ENCODE measurements at places on chromosomes 5 and 9. TPM values are rescaled to one million over a fixed set of nuclear protein-coding genes. Genes with fewer than 3 reads are reported as not detected.

PCDHA2 gene
- not detected for polyA plus RNA-seq

GRCh38 chr9:96423322-96423984 lies 5.3 kb upstream of the ZNF367 start:
- DNase-seq = no peak
- H3K4me1 ChIP-seq = peaks cover 20% of the 10 kb centered on the region
- no peak overlapping the region for H3K4me3 ChIP-seq
- no peaks in the 10 kb centered on the region for H3K27me3 ChIP-seq
- no peak overlapping the region for H3K27ac ChIP-seq
- no peaks in the 10 kb centered on the region for H3K36me3 ChIP-seq

TLE1 gene
- 55.0 TPM for polyA plus RNA-seq

DNA sequence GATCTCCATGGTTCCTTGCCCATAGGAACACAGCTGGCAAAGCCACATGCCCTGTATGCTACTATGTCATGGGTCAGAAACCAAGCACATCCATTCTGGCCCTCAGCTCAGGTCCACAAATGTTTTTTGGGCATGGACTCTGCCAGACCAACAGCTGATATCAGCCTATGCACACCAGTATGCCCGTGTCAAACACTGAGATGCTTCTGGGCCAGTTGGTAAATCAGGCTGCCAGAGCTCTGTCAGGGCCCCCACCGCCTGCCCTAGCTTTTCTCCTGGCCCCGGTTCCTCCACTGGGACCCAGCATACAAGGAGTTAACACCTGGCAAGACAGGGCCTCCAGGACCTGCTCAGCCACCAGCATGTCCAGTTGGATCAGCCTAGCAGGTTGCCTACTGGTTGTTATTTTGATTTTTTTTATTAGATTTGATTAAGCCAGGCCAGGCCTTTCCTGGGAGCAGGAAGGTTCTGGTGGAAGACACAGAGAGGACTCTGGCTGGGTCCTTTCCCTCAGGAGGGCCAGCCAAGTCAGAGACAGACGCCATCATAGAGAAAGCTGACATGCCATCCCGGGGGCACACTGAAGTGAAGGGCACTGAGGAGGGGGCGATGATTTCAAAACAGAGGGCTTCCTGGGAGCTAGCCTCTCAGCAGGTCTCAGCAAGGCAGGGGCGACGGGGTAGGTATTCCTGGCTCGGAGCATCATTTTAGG lies 65.8 kb downstream of the TSTD2 start:
- no peak for DNase-seq

DNA sequence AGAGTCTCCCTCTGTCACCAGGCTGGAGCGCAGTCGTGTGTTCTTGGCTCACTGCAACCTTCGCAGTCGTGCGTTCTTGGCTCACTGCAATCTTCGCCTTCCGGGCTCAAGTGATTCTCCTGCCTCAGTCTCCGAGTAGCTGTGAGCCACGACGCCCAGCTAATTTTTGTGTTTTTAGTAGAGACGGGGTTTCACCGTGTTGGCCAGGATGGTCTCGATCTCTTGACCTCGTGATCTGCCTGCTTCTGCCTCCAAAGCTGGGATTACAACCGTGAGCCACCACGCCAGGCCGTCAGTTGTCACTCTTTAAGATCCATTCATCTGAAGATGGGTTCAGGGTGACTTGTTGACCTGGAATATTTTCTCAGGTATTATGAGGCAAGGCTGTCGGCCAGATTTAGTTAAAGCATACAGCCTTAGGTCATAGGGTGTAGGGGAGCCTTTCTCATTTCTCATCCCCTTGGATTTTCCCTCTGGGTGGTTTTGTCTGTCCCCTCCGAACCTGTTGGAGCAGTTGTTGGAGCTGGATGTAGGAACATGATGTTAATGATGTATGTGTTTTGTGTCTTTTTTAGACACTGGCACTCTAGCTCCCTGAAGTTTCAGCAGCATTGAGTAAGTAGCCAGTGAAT lies 1.6 kb downstream of the SLC22A5 start:
- no peaks in the 10 kb centered on the region for H3K36me3 ChIP-seq
- H3K27me3 ChIP-seq = no peaks in the 10 kb centered on the region
- no peak overlapping the region for H3K27ac ChIP-seq
- peaks cover 5% of the 10 kb centered on the region for H3K4me1 ChIP-seq
- no peak for DNase-seq

PRDM9 gene
- not detected for polyA plus RNA-seq

SLC27A6 gene
- not detected for polyA plus RNA-seq

EGFLAM gene
- 1.2 TPM for polyA plus RNA-seq

GRCh38 chr9:17470036-17470813 lies 108.6 kb upstream of the SH3GL2 start:
- no peak overlapping the region for H3K4me3 ChIP-seq
- H3K27me3 ChIP-seq = no peaks in the 10 kb centered on the region
- no peak overlapping the region for H3K27ac ChIP-seq
- no peak for DNase-seq
- no peaks in the 10 kb centered on the region for H3K4me1 ChIP-seq

- H3K4me1 ChIP-seq = no peaks in the 10 kb centered on the region
- no peaks in the 10 kb centered on the region for H3K36me3 ChIP-seq
- H3K27me3 ChIP-seq = no peaks in the 10 kb centered on the region
- DNase-seq = no peak
- no peak overlapping the region for H3K27ac ChIP-seq
These were observed 11.3 kb upstream of the ANGPTL2 start for GRCh38 chr9:127133739-127134167.

CFAP157 gene
- 0.03 TPM for polyA plus RNA-seq

GRCh38 chr9:119834064-119834620 lies 464.9 kb upstream of the BRINP1 start:
- no peaks in the 10 kb centered on the region for H3K4me1 ChIP-seq
- H3K4me3 ChIP-seq = no peak overlapping the region
- DNase-seq = no peak
- H3K27ac ChIP-seq = no peak overlapping the region
- no peaks in the 10 kb centered on the region for H3K27me3 ChIP-seq
- H3K36me3 ChIP-seq = no peaks in the 10 kb centered on the region

- no peak overlapping the region for H3K4me3 ChIP-seq
- H3K36me3 ChIP-seq = no peaks in the 10 kb centered on the region
- H3K27me3 ChIP-seq = no peaks in the 10 kb centered on the region
- H3K4me1 ChIP-seq = no peaks in the 10 kb centered on the region
- no peak for DNase-seq
- H3K27ac ChIP-seq = no peak overlapping the region
These were observed 830.9 kb upstream of the WWC1 start for GRCh38 chr5:167460449-167461020.

FSTL4 gene
- 0.21 TPM for polyA plus RNA-seq

DNA sequence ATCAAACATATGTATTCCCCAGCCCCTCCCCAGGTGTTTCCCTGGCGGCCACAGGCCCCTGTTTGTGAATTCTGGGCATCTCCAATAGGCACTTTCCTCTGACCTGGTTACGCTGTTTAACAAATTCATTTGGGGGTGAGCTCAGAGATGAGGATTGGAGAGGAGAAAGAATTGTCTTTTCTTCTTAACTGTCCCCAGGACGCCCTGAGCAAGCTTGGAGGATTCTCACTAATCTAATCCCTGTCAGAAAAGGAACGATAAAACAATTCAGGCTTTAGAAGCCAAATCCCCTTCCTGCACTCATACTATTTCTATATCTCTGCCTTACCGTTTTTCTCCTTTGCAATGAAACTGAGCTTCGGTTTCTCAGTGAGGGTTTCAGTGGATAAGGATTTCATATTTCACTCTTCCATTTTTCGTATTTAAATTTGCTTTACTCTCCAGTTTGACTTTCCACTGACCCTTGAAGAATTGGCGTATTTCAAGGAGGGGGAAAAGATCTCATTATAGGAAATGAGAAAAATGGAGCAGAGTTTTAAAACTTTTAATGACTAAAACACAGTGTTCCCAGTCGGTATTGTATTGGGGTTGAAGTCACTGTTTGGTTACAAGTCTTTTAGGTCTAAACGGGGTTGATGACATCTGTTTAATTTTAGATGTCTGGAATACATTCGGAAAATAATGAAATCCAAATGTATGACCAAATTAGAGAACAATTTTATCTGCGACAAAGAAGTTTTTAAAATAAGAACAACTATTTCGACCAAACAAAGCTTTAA lies 180.1 kb downstream of the MACROH2A1 start:
- no peak overlapping the region for H3K4me3 ChIP-seq
- peaks cover 3% of the 10 kb centered on the region for H3K27me3 ChIP-seq

DNA sequence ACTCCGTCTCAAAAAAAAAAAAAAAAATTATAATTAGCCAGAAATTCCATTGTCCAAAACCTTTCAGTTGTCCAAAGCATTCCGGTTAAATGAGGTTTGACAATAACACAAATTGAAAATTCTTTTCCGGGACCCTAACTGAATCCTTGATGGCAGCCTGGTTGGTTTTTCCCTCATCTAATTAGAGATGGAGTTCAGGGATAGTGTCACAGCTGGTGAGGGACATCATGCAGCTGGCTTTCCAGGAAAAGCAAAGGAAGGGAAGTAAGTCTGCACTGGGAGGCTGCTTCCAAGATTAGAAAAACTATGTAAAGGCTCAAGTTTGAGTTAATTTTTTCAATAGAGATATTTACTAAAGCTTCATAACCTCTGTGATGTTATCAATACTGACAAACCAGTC lies 195.4 kb downstream of the ADAMTS12 start:
- no peak for DNase-seq
- no peaks in the 10 kb centered on the region for H3K4me1 ChIP-seq
- H3K4me3 ChIP-seq = no peak overlapping the region

GRCh38 chr5:176436656-176437055 lies 11.5 kb upstream of the FAF2 start:
- H3K27me3 ChIP-seq = no peaks in the 10 kb centered on the region
- DNase-seq = peak; percentile 47
- peaks cover 24% of the 10 kb centered on the region for H3K4me1 ChIP-seq
- no peaks in the 10 kb centered on the region for H3K36me3 ChIP-seq

- no peak overlapping the region for H3K4me3 ChIP-seq
- peaks cover 2% of the 10 kb centered on the region for H3K27me3 ChIP-seq
- no peak overlapping the region for H3K27ac ChIP-seq
- H3K36me3 ChIP-seq = no peaks in the 10 kb centered on the region
These were observed 28.1 kb downstream of the CCDC187 start for GRCh38 chr9:136275655-136276429.

GRCh38 chr5:10503997-10504793 lies 59.7 kb upstream of the ANKRD33B start:
- no peak overlapping the region for H3K27ac ChIP-seq
- H3K4me3 ChIP-seq = no peak overlapping the region
- H3K4me1 ChIP-seq = peaks cover 2% of the 10 kb centered on the region
- H3K27me3 ChIP-seq = no peaks in the 10 kb centered on the region
- DNase-seq = no peak
- no peaks in the 10 kb centered on the region for H3K36me3 ChIP-seq

- DNase-seq = no peak
- H3K27me3 ChIP-seq = peaks cover 69% of the 10 kb centered on the region
- H3K4me1 ChIP-seq = no peaks in the 10 kb centered on the region
- no peak overlapping the region for H3K27ac ChIP-seq
- H3K36me3 ChIP-seq = no peaks in the 10 kb centered on the region
These were observed 28.8 kb downstream of the FOXD1 start for GRCh38 chr5:73419465-73420390.

ENTPD2 gene
- 0.03 TPM for polyA plus RNA-seq

- H3K27me3 ChIP-seq = no peaks in the 10 kb centered on the region
- no peak overlapping the region for H3K4me3 ChIP-seq
- DNase-seq = no peak
- no peaks in the 10 kb centered on the region for H3K36me3 ChIP-seq
- H3K4me1 ChIP-seq = no peaks in the 10 kb centered on the region
These were observed 29.4 kb upstream of the MED10 start for GRCh38 chr5:6407558-6408259.

GRCh38 chr5:161190778-161191177 lies 338.8 kb upstream of the ATP10B start:
- no peaks in the 10 kb centered on the region for H3K4me1 ChIP-seq
- H3K27ac ChIP-seq = no peak overlapping the region
- H3K36me3 ChIP-seq = no peaks in the 10 kb centered on the region
- no peak for DNase-seq
- H3K4me3 ChIP-seq = no peak overlapping the region

- DNase-seq = no peak
- no peaks in the 10 kb centered on the region for H3K36me3 ChIP-seq
- no peak overlapping the region for H3K4me3 ChIP-seq
- H3K4me1 ChIP-seq = no peaks in the 10 kb centered on the region
- no peak overlapping the region for H3K27ac ChIP-seq
These were observed 84.5 kb downstream of the ENC1 start for GRCh38 chr5:74556006-74556405.

TOMM5 gene
- 110 TPM for polyA plus RNA-seq

SLC45A2 gene
- polyA plus RNA-seq = not detected

DNA sequence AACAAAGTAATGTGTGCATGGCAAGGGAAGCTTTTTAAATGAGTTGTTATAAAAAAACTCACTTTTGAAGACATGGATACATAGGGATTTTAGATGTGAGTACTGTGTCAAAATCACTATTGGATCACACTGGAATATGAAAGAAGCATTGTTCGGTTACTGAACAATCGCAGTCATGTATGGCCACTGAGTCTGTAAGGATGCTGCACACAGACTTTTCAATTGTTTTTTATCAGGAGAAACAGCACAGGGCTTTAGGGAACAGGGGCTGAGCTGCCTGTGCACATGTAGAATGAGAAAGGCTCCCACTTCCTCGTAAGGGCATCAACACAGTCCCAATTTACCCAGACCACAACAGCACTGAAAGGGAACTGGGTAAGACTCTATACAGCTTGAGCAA lies 1333.9 kb upstream of the DMAC1 start:
- no peaks in the 10 kb centered on the region for H3K36me3 ChIP-seq
- no peaks in the 10 kb centered on the region for H3K4me1 ChIP-seq
- no peak for DNase-seq
- no peaks in the 10 kb centered on the region for H3K27me3 ChIP-seq

FBXL7 gene
- polyA plus RNA-seq = 23.5 TPM

TMEM215 gene
- polyA plus RNA-seq = not detected

SLC25A2 gene
- polyA plus RNA-seq = not detected

TMEM267 gene
- 5.4 TPM for polyA plus RNA-seq

DNA sequence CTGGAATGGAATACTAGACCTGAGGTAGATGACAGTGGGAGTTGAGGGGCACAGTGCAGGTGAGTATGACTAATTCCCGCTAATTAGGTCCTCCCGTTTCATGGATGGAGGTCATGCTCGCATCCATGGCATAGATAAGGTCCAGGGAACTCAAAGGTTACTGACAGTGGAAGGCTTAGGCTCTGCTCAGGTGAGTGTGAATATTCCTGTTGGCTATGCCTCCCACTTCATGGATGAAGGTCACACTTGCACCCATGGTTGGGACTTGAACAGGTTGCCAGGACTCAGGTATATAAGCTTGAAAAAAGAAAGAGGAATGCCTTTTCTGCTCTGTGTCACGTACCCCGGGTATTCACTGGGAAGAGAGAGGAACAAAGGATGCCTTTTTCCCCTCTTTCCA lies 19.8 kb upstream of the UNC13B start:
- no peaks in the 10 kb centered on the region for H3K27me3 ChIP-seq
- H3K36me3 ChIP-seq = no peaks in the 10 kb centered on the region
- no peak for DNase-seq
- no peak overlapping the region for H3K4me3 ChIP-seq
- H3K4me1 ChIP-seq = no peaks in the 10 kb centered on the region
- no peak overlapping the region for H3K27ac ChIP-seq

EGR1 gene
- polyA plus RNA-seq = 7.2 TPM

- no peak overlapping the region for H3K27ac ChIP-seq
- H3K4me1 ChIP-seq = no peaks in the 10 kb centered on the region
- H3K36me3 ChIP-seq = no peaks in the 10 kb centered on the region
- no peak overlapping the region for H3K4me3 ChIP-seq
These were observed 17.6 kb upstream of the RECK start for GRCh38 chr9:36018891-36019720.
